Endothelial cell (in vitro differentiated cells): ENCODE measurements at places on chromosomes 5 and 9. TPM values are rescaled to one million over a fixed set of nuclear protein-coding genes. Genes with fewer than 3 reads are reported as not detected.

DNA sequence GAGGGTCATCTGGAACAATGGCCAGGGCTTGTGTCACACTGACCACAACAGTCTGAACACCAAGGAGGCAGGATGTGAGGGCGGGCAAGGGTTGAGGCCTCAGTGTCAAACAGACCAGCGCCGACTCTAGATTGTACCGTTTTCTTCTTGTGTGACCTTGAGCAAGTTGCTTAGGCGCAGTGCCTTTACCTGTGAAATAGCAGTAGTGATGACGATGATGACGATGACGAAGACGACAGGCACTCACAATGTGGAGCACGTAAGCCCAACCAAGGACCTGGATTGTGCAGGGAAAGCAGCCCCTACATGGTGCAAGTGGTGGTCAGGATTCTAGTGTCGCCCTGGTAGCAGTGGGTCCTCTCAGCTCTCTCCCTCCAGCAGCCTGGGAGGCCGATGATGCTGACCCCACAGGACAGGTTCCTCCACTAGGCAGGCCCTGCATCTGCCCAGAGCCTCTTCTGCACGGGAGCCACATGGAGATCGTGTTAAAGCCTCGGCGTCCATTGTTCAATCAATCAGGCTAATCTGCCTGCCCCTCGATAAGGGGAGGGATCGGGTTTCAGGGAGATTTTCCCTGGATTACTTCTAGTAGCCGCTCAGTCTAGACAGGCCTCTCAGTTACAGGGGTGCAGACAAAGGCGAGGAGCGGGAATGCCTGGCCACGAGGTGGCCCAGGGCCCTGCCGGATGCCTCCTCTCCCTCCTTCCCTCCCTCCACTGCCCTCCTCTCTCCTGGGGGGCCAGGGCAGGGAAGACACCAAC lies 91.7 kb downstream of the MACROH2A1 start:
- peaks cover 2% of the 10 kb centered on the region for H3K27me3 ChIP-seq
- no peaks in the 10 kb centered on the region for H3K36me3 ChIP-seq
- no peaks in the 10 kb centered on the region for H3K4me1 ChIP-seq
- H3K27ac ChIP-seq = no peak overlapping the region

- no peak overlapping the region for H3K4me3 ChIP-seq
- no peak overlapping the region for H3K27ac ChIP-seq
- no peak for DNase-seq
- no peaks in the 10 kb centered on the region for H3K4me1 ChIP-seq
These were observed 6.9 kb upstream of the KIF2A start for GRCh38 chr5:62299101-62299500.

DNA sequence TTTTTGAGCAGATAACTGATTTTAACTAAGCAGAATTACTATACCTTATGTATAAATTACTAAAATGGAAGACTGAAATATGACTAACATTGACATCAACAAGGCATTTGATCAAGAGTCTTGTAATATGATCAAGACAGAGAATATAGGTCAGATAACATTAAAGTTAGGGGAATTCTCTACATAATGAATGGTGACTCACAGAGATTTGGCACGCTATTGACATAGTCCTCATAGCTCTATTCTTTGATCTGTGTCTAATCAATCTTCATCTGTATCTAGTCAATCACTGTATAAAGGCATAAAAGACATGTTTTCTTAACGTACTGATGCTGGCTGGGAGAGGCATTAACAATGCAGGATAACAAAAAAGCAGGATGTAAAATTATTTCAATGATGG lies 17.4 kb downstream of the ABITRAM start:
- no peak for DNase-seq
- peaks cover 7% of the 10 kb centered on the region for H3K4me1 ChIP-seq
- H3K4me3 ChIP-seq = no peak overlapping the region
- peaks cover 1% of the 10 kb centered on the region for H3K27me3 ChIP-seq
- H3K27ac ChIP-seq = no peak overlapping the region

DNA sequence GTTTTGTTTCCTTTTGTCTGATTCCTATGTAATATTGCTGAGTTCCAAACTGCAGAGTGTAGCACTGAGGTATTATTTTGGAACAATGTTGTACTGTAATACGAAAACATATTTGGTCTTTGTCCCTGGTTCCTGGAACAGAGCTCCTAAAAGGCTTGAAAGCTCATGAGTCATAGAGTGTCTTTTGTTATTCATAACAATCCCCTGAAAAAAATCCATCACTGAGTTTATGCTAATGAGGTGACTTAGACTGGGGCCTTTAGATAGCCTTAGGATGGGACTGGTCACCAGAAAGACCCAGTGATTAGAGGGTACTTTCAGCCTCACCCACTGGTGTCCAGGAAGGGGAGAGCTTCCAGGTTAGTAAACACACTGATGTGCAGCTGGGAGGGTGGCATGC lies 132.7 kb upstream of the POU5F2 start:
- no peak for DNase-seq
- no peaks in the 10 kb centered on the region for H3K36me3 ChIP-seq
- peaks cover 1% of the 10 kb centered on the region for H3K27me3 ChIP-seq
- no peak overlapping the region for H3K4me3 ChIP-seq

GRCh38 chr5:147400881-147401280 lies 109.0 kb downstream of the DPYSL3 start:
- no peak overlapping the region for H3K27ac ChIP-seq
- peaks cover 4% of the 10 kb centered on the region for H3K36me3 ChIP-seq
- H3K4me1 ChIP-seq = peaks cover 11% of the 10 kb centered on the region
- peaks cover 3% of the 10 kb centered on the region for H3K27me3 ChIP-seq
- H3K4me3 ChIP-seq = no peak overlapping the region

DNA sequence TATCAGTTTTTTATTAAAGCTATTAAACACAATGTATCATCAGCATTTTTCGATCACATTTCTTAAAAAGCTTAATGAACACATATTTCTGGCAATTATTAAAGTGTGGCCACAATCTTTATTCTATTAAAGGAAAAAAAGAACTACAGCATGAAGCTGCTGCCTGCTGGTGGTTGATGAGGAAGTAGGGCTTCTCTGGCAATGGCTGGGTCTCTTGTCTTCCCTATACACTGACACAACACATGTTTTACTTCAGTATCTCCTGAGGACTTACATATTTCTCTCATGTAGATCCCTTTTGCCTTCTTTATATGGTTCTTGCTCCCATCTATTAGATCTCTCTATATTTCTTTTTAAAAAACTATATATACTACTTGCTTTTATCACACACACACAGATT lies 590.7 kb downstream of the RAB3C start:
- no peaks in the 10 kb centered on the region for H3K4me1 ChIP-seq
- peaks cover 3% of the 10 kb centered on the region for H3K36me3 ChIP-seq
- H3K27me3 ChIP-seq = no peaks in the 10 kb centered on the region

- no peak overlapping the region for H3K4me3 ChIP-seq
- no peaks in the 10 kb centered on the region for H3K36me3 ChIP-seq
- H3K27me3 ChIP-seq = no peaks in the 10 kb centered on the region
These were observed 126.9 kb downstream of the TLE1 start for GRCh38 chr9:81562231-81563019.

GRCh38 chr5:143931476-143931875 lies 119.5 kb downstream of the HMHB1 start:
- H3K4me1 ChIP-seq = no peaks in the 10 kb centered on the region
- DNase-seq = no peak
- no peaks in the 10 kb centered on the region for H3K36me3 ChIP-seq
- H3K27me3 ChIP-seq = no peaks in the 10 kb centered on the region
- H3K27ac ChIP-seq = no peak overlapping the region

GRCh38 chr9:78905387-78905786 lies 608.5 kb downstream of the PSAT1 start:
- H3K36me3 ChIP-seq = no peaks in the 10 kb centered on the region
- no peaks in the 10 kb centered on the region for H3K4me1 ChIP-seq
- H3K27ac ChIP-seq = no peak overlapping the region
- no peak overlapping the region for H3K4me3 ChIP-seq

DNA sequence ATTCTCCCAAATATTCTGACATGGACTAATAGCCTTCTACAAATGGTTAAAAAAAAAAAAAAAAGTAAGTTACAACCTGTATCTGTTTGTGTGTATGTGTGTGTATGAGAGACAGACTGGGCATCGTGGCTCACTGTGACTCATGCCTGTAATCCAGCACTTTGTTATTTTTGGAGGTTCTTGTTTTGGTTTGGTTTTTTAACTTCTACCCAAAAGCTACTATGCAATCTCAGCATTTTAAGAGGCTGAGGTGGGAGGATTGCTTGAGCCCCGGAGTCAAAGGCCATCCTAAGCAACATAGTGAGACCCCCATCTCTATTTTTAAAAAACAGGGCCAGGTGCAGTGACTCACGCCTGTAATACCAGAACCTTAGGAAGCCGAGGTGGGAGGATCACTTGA lies 17.6 kb upstream of the HAVCR1 start:
- H3K4me3 ChIP-seq = no peak overlapping the region
- H3K4me1 ChIP-seq = no peaks in the 10 kb centered on the region
- H3K36me3 ChIP-seq = no peaks in the 10 kb centered on the region
- no peak for DNase-seq
- no peak overlapping the region for H3K27ac ChIP-seq
- H3K27me3 ChIP-seq = peaks cover 1% of the 10 kb centered on the region

GRCh38 chr5:34735491-34736426 lies 79.6 kb downstream of the RAI14 start:
- H3K4me1 ChIP-seq = no peaks in the 10 kb centered on the region
- peaks cover 8% of the 10 kb centered on the region for H3K36me3 ChIP-seq
- no peak overlapping the region for H3K27ac ChIP-seq
- H3K27me3 ChIP-seq = no peaks in the 10 kb centered on the region

DNA sequence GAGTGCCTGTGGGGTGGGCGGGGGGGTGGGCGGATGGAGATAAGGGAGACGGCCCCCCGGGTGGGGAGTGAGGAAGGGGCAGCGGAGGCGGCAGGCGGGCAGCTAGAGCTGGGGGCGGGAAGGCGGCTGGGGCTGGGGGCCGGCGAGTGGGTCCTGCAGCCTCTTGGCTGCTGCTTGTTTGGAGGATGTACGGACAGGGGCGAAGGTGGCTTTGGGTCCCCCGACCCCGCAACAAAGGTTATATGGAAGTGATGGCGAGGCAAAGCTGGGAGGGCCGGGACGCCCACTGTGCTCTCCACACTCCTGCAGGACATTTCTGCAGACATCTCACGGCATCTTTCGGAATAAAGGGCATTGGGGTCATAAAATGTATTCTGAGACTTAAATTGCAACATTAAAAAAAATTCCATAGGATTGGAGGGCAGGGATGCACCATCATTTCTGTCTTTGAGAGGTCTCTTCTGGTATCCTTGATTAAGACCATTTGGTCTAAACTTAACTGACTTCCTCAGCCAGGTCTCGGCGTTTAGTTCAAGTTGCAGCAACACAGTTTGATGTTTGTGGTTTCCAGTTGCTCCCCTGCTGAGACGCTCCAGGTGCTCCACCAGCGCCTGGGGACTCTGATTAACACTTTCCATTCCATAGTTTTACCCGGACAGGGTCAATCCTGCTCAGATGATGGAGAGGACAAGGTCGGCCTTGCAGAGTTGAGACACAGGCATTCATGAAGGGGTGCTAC lies 101.6 kb upstream of the SSBP2 start:
- peak; percentile 37 for DNase-seq
- peak overlapping the region; percentile 49 for H3K27ac ChIP-seq
- H3K27me3 ChIP-seq = peaks cover 7% of the 10 kb centered on the region
- no peaks in the 10 kb centered on the region for H3K36me3 ChIP-seq
- peak overlapping the region; percentile 88 for H3K4me3 ChIP-seq

- H3K4me3 ChIP-seq = no peak overlapping the region
- no peaks in the 10 kb centered on the region for H3K4me1 ChIP-seq
- H3K36me3 ChIP-seq = peaks cover 11% of the 10 kb centered on the region
- peaks cover 2% of the 10 kb centered on the region for H3K27me3 ChIP-seq
- no peak for DNase-seq
- H3K27ac ChIP-seq = no peak overlapping the region
These were observed 101.0 kb downstream of the STARD4 start for GRCh38 chr5:111411301-111411700.

GRCh38 chr5:149452007-149452664 lies 73.0 kb upstream of the IL17B start:
- H3K36me3 ChIP-seq = no peaks in the 10 kb centered on the region
- H3K27me3 ChIP-seq = peaks cover 11% of the 10 kb centered on the region
- peak overlapping the region; percentile 95 for H3K27ac ChIP-seq
- peaks cover 66% of the 10 kb centered on the region for H3K4me1 ChIP-seq
- peak; percentile 62 for DNase-seq

GRCh38 chr5:172860520-172861443 lies 26.7 kb downstream of the ERGIC1 start:
- H3K4me1 ChIP-seq = peaks cover 17% of the 10 kb centered on the region
- no peak overlapping the region for H3K4me3 ChIP-seq
- H3K36me3 ChIP-seq = peaks cover 7% of the 10 kb centered on the region

PCDHGA2 gene
- 1.6 TPM for total RNA-seq

NUDCD2 gene
- 19.2 TPM for total RNA-seq

PCDHGB2 gene
- total RNA-seq = 11.1 TPM

CMYA5 gene
- 0.36 TPM for total RNA-seq

ARSB gene
- total RNA-seq = 19.3 TPM

UBLCP1 gene
- total RNA-seq = 24.5 TPM

CORO2A gene
- 5.5 TPM for total RNA-seq

FREM1 gene
- 2.9 TPM for total RNA-seq

HSPB3 gene
- not detected for total RNA-seq

FOXD4L3 gene
- not detected for total RNA-seq

C9orf153 gene
- 0.36 TPM for total RNA-seq
